ENCODE measurements at places on chromosomes 12 and 14.
A peak's percentile ranks its signal among the peaks of the same experiment; 100 is the strongest.

- DNase-seq: peak; percentile 88
Measured at GRCh38 chr12:67534681-67535080, 113.9 kb upstream of the DYRK2 start.

- DNase-seq: no peak
Measured at GRCh38 chr12:69610729-69611128, at the start of gene LRRC10. Gene LRRC10, minus strand, starts transcription at chr12:69610907. Its CDS starts 69 bp downstream, at chr12:69610838.

GRCh38 chr12:70305794-70306193 is 60.3 kb upstream of the KCNMB4 start:
- no peak for DNase-seq

GRCh38 chr12:124442772-124443445 is 124.5 kb downstream of the NCOR2 start:
- no peak for DNase-seq

- no peak for DNase-seq
Measured at GRCh38 chr14:105436402-105436801, 16.8 kb downstream of the MTA1 start.

GRCh38 chr14:26598081-26598671 is 343 bp upstream of the NOVA1 start:
- DNase-seq: peak; percentile 10

- DNase-seq: no peak
Measured at GRCh38 chr14:75533791-75534555, 11.7 kb downstream of the BATF start.

GRCh38 chr12:43805149-43805859 is 813 bp downstream of the TWF1 start:
- DNase-seq: no peak

- DNase-seq: no peak
Measured at GRCh38 chr14:60183138-60183537, 17.9 kb upstream of the DHRS7 start.

GRCh38 chr12:56189099-56189917 is at the start of gene SMARCC2:
Gene SMARCC2, minus strand, starts transcription at chr12:56189483. Its CDS starts 22 bp downstream, at chr12:56189461.
- peak; percentile 82 for DNase-seq

- no peak for DNase-seq
Measured at GRCh38 chr12:114664651-114665320, 19.2 kb downstream of the TBX3 start.
